ENCODE measurements at places on chromosomes 4 and X. TPM values are rescaled to one million over a fixed set of nuclear protein-coding genes. Genes with fewer than 3 reads are reported as not detected.

DNA sequence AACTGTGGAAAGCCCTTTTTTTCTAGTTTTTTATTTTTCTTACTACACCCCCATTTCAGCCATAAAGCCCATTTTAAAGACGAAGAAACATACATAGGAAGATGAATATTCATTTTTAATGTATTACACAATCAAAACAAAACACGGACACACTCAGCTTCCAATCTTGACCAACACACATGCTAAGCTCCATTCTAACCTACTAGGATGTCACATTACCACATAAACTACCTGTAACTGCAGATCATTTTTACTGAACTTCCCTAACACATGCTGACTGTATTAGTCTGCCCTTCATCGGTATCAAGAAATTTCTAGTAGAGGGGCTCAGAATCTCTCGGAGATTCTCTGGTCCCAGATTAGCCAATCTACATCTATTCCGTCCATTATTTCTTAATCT, 1.8 kb downstream of the CCNI start:
- DNase-seq = no peak

The HAND2 gene
- total RNA-seq = 3.8 TPM

DNA sequence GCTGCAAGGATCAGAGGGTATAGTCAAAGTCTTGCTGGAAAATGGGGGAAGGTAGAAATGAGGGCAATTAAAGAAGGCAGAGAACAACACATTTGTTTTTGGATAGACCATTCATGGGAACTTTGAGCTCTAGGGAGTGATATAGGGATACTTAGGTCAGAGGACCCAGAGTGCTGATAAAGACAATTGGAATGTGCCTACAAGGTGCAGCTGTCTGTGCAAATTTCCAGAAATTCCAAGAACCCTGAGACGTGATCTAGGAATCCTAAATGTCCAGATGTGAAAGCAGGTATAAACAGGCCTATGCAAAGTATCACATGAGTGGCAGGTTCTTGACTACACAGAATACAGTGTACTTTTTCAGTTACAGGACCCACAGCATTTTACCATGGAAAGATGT, 24.2 kb downstream of the FNIP2 start:
- DNase-seq = no peak

DNA sequence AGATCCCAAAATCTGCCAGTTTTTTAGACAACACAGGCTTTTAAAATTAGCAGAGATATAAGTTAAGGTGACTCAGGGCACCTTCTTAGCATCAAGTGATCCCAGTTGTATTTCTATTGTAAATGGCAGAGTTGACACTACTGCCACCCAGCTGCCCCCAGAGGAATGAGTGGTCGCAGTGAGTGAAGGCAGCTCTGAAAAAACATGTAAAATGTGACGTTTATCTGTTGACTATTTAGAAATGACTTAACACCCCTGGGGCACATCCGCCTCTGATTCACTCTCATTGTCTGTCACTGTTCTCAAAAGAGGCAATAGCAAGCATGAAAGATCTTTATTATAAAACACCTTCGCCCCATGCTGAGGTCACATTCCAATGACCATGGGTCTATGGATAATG, 592.4 kb downstream of the ACTRT1 start:
- DNase-seq = no peak

The SHOX gene
- 29.3 TPM for total RNA-seq

- DNase-seq = no peak
Measured at GRCh38 chr4:82708982-82709381, 89.6 kb downstream of the SCD5 start.

The SH3BGRL gene
- 90.9 TPM for total RNA-seq

The PRKG2 gene
- not detected for total RNA-seq

DNA sequence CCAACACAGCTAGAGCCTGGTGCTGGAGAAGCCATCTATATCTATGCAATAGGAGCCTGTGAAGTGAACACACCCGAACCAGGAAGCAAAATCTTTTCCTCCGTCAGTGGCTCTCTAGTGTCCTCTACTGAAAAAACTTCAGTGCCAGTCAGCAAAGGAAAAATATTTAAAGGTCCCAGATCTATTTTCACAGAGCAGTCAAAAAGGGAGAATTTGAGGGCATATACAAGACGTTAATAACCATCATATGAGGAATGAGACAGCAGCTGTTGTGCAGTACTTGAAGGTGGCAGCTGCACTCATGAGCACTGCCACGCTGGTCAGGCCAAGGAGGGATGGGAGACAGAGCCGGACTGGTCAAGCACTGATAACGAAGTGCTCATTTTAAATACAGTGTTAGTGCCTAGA, 14.4 kb downstream of the MCUB start:
- no peak for DNase-seq

DNA sequence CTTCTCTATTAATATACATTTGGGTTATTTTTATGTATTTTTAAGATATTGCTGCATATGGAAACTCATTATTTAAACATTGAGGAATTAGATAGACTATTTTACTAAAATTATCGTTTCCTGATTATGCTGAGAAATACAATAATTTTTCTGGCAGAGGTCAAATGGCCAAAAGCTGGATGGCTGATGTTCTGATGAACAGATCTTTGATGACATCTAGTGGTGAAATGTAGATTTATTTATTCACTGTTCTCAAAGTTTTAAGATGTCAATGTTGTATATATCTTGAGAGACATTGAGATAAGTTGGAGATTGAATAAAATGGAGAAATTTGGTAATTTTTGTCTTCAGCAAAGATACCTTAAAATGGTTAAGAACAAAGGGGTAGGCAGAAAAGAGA, 96.2 kb downstream of the UGT8 start:
- peak; percentile 11 for DNase-seq
